ENCODE measurements at places on chromosomes 7 and 10.

DNA sequence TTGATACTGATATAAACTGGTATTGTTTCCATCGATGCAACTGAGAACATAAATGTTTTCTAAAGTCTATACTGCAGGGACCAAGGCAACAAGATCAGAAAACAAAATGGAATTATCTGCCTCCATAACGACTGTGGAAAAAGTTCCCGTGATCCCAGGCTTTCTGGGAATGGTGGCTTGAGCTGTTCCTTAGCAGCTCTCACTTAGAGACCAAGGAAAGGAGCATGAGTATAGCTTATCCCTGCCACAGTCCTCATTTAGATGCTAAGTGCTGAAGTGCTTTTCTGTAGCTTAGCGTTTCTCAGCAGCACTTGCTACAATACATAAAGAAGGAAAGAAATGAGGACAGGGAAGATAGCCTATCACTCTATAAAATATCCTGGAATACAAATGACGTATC lies 5.5 kb downstream of the WNT8B start:
- no peak for DNase-seq

DNA sequence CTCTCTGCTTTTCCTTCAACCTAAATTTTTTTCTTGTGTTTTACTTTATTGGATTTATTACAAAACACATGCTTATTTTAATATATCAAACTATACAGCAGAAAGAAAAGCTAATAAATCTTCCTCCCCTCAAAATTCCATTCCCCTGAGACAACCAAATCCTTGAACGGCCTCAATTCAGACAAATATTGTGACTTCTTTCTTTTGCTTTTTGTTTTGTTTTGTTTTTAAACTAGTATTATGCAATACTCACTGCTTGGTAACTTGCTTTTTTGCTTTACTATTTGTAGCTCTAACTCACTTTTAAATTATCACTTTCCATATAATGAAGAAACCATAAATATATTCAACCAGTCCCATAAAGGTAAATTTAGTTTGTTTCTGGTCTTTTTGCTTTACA lies 59.4 kb upstream of the CDK1 start:
- DNase-seq = no peak

GRCh38 chr7:121931149-121931902 lies 58.4 kb downstream of the PTPRZ1 start:
- no peak for DNase-seq

GRCh38 chr10:34845070-34845469 lies 30.0 kb upstream of the PARD3 start:
- DNase-seq = no peak

DNA sequence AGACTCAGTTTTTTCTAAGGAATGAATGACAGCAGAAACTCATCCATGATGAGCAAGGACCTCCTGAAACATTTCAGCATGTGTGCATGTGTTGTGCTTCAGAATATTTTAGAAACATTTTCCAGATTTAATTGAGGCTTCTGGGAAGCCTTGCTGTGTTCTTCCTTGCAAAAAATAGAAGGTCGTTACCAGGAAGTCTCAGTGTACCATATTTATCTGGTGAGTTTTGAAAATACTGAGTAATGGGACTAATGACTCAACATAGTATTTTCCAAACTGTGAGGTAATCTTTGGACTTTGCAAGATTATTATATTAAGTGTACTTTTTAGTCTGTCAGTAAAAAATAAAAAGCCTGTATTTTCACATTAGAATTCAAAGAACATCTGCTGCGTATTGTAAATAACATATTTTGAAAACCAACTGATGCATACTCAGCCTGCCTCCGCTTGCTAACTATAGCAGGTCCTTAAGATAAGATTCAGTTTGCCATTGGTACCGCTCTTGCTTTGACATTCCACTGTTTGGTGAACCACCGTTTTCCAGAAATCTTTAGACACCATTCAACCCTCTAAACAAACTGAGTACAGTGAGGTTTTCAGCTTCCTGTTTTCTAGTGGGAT lies 739.6 kb upstream of the GALNT17 start:
- no peak for DNase-seq

- no peak for DNase-seq
Observed at GRCh38 chr10:126169899-126170298, 218.4 kb downstream of the ADAM12 start.

GRCh38 chr10:123621492-123621891 lies 44.7 kb upstream of the GPR26 start:
- DNase-seq = no peak

GRCh38 chr7:128734890-128735289 lies 4.3 kb upstream of the CALU start:
- DNase-seq = no peak

- DNase-seq = no peak
Observed at GRCh38 chr10:75827587-75828021, 396.2 kb downstream of the LRMDA start.

GRCh38 chr10:48672596-48673265 lies 11.9 kb upstream of the WDFY4 start:
- no peak for DNase-seq

- DNase-seq = no peak
Observed at GRCh38 chr7:45026013-45026412, 26.0 kb downstream of the CCM2 start.

- no peak for DNase-seq
Observed at GRCh38 chr10:128429835-128430513, 303.8 kb upstream of the MKI67 start.

- DNase-seq = no peak
Observed at GRCh38 chr7:7897949-7898515, 70.6 kb upstream of the GLCCI1 start.
